ENCODE measurements at places on chromosomes 12 and 14. TPM values are rescaled to one million over a fixed set of nuclear protein-coding genes. Genes with fewer than 3 reads are reported as not detected.

DNA sequence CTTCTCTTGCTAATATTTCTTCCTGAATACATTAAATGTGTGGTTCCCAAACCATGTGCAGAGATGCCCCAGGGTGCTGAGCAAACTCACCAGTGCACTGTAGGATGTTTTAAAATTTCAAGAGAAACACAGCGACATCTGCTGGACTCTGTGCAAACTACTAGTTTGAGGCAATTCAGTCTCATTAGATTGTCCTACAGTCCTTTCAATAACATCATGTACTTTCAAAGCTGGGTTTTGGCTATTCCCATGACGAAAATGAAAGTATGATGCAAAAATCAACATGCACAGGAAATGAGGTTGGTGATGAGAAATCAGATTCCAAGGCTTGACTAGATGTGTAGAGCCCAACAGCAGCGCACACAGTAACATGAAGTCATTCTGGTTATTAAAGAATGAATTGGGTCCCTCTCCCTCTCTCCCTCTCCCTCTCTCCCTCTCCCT lies 66.3 kb downstream of the CLIP1 start:
- DNase-seq = peak; percentile 83

DNA sequence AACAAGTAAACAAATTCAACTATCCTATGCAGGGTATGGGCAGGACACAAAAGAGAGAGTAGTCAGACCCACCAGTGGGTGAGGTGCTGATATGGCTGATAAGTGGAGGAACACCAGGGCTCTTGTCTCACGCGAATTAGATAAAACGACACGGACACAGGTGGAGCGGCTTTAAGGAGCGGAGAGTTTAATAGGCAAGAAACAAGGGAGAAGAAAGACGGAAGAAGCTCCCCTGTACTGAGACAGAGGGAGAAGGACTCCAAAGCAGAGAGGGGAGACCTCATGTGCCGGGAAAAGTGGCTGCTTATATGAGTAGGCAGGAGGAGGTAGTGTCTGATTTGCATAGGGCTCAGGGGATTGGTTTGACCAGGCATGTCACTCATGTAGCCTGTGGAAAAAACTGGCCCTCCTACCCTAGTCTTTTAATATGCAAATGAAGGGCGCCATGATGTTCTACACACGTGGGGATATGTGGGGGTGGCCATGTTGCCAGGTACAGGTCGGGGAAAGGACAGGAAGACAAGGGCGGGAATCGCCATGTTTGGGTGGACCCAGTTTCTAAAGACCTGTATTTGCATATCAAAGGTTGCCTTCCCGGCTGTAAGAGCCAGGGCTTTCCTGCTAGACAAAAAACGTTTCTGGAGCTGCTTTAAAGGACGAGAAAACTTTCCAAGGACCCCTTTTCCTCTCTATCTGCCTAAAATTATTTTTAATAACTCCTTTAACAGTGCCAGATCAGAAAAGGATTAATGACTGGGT lies 28.8 kb downstream of the RPGRIP1 start:
- DNase-seq = peak; percentile 86

The SCNN1A gene
- total RNA-seq = 7.1 TPM

GRCh38 chr12:93526786-93527428 lies 45.6 kb upstream of the SOCS2 start:
- peak; percentile 79 for DNase-seq

DNA sequence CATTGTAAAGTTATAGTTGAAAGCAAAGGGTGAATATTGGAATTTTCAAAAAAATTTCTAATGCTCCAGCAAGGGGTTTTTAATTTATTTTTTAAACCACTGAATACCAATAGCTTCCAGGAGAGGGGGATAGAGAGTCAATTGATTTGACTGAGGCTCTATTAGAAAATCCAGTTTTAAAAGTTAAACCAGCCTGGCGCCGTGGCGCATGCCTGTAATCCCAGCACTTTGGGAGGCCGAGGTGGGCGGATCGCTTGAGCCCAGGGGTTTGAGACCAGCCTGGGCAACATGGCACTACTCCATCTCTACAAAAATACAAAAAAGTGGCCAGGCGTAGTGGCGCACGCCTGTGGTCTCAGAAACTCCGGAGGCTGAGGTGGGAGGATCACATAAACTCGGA lies 150.1 kb downstream of the SLC38A4 start:
- peak; percentile 63 for DNase-seq

GRCh38 chr14:105026033-105026785 lies 5.3 kb upstream of the CDCA4 start:
- peak; percentile 92 for DNase-seq

DNA sequence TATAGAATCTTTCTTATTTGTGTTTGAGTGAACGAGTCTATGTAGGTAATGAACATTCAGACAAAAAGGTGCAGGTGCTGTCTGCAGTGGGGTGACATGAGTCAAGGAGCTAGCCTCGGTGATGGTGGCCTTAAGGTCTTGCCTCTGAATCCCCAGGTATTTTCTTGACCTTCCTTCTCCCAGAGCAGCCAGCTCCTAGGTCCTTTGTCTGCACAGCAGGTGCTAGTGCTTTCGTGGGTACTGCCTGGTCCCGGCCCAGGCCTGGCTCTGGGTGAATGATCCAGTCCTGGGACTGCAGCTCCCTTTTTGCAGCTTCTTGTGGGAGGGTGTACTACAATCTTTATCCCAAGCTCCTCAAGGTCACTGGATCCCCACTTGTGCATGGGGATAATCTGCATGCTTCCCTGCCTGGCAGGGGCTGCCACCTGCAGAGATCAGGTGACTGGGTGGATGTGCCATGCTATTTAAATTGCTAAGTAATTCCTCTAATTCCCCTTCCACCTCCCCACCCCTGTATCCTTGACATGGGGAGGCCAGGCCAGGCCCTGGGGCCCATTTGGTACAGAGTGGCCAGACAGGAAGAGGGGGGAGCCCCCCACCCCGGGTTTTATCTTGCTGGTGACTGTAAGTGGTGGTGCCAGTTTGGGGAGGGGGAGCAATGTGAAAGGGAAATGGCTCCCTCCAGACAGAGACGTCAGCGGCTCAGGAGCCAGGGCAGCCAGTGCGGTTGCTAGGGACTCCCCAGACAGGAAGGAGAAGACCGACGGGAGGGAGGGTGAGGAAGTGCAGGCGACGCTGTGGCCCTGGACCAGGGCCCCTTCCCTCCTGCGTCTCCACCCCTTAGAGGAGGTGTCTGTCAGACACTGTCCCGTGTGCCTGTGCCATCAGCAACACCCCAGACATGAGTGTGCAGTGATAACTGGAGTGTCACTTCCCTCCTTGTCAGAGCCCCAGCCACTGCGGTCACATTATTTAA lies 6.7 kb downstream of the VASH1 start:
- DNase-seq = peak; percentile 72

GRCh38 chr12:110670161-110670701 lies 18.7 kb downstream of the HVCN1 start:
- no peak for DNase-seq

The SLC5A8 gene
- total RNA-seq = not detected

Data from dermis blood vessel endothelial cell (primary cell).